Glomerular endothelial cell (primary cell): ENCODE measurements at places on chromosomes 1 and 21. TPM values are rescaled to one million over a fixed set of nuclear protein-coding genes. Genes with fewer than 3 reads are reported as not detected.

WNT3A gene
- not detected in 2 replicates for total RNA-seq

DCDC2B gene
- not detected in 2 replicates for total RNA-seq

PROX1 gene
- 1.3 and 2.5 TPM in 2 replicates for total RNA-seq

C1orf87 gene
- total RNA-seq = not detected in 2 replicates

CTPS1 gene
- 38.7 and 69.9 TPM in 2 replicates for total RNA-seq

CRABP2 gene
- 0.35 and 0.63 TPM in 2 replicates for total RNA-seq

KCNJ9 gene
- not detected in 2 replicates for total RNA-seq

ST7L gene
- 13.5 and 16.3 TPM in 2 replicates for total RNA-seq

SPATA21 gene
- not detected in 2 replicates for total RNA-seq

FCER1G gene
- total RNA-seq = 1.7 TPM in 1 of 2 replicates, not detected in the other

S100A12 gene
- not detected in 2 replicates for total RNA-seq

SLC5A3 gene
- 8.1 and 11.3 TPM in 2 replicates for total RNA-seq

TIE1 gene
- total RNA-seq = 479 and 640 TPM in 2 replicates

LCE4A gene
- total RNA-seq = not detected in 2 replicates

PLK3 gene
- total RNA-seq = 49.1 and 56.1 TPM in 2 replicates

TEX38 gene
- not detected in 2 replicates for total RNA-seq

HRNR gene
- total RNA-seq = not detected in 2 replicates

IFI44 gene
- 8.2 and 35.1 TPM in 2 replicates for total RNA-seq

RASAL2 gene
- total RNA-seq = 30.2 and 35.9 TPM in 2 replicates

PATJ gene
- total RNA-seq = 5.0 and 9.8 TPM in 2 replicates

DISP3 gene
- total RNA-seq = 0.29 and 0.58 TPM in 2 replicates

PBX1 gene
- total RNA-seq = 8.7 and 11.5 TPM in 2 replicates

CRP gene
- not detected in 2 replicates for total RNA-seq

MXRA8 gene
- total RNA-seq = 25.8 and 39.1 TPM in 2 replicates

HES2 gene
- total RNA-seq = 16.1 and 41.8 TPM in 2 replicates

RIMS3 gene
- under 0.01 and 0.15 TPM in 2 replicates for total RNA-seq

ITGB2 gene
- 0.93 TPM in 1 of 2 replicates, not detected in the other for total RNA-seq

IFI16 gene
- total RNA-seq = 174 and 180 TPM in 2 replicates

TIAM1 gene
- 5.4 and 6.1 TPM in 2 replicates for total RNA-seq

EPHB2 gene
- total RNA-seq = 71.1 and 77.9 TPM in 2 replicates

COL16A1 gene
- total RNA-seq = 2.5 and 5.3 TPM in 2 replicates

RNF223 gene
- total RNA-seq = not detected in 2 replicates

PROK1 gene
- total RNA-seq = not detected in 2 replicates

TMPRSS15 gene
- total RNA-seq = not detected in 2 replicates

DDAH1 gene
- total RNA-seq = 55.1 and 56.1 TPM in 2 replicates

ERICH3 gene
- not detected in 2 replicates for total RNA-seq

CLEC20A gene
- total RNA-seq = not detected in 2 replicates

KLHDC9 gene
- total RNA-seq = 5.3 and 7.2 TPM in 2 replicates

COP1 gene
- total RNA-seq = 40.8 and 67.4 TPM in 2 replicates

DMAP1 gene
- 48.3 and 48.4 TPM in 2 replicates for total RNA-seq

RXFP4 gene
- total RNA-seq = not detected in 2 replicates

PEX14 gene
- 19.2 and 28.2 TPM in 2 replicates for total RNA-seq

THEM5 gene
- total RNA-seq = not detected in 2 replicates

SLC5A9 gene
- not detected in 2 replicates for total RNA-seq

TTC22 gene
- total RNA-seq = not detected in 2 replicates

ACBD6 gene
- total RNA-seq = 56.8 and 72.2 TPM in 2 replicates

C1orf115 gene
- 20.4 and 21.8 TPM in 2 replicates for total RNA-seq

KIF21B gene
- total RNA-seq = 3.1 and 3.8 TPM in 2 replicates

FMO4 gene
- 0.88 and 2.1 TPM in 2 replicates for total RNA-seq

AGMAT gene
- 0.35 and 0.63 TPM in 2 replicates for total RNA-seq

AMPD1 gene
- total RNA-seq = not detected in 2 replicates

KRTAP10-10 gene
- total RNA-seq = not detected in 2 replicates

PAQR6 gene
- total RNA-seq = 0.15 and 1.5 TPM in 2 replicates
